A673 (cell line): ENCODE measurements at places on chromosomes 6 and 20.

DNA sequence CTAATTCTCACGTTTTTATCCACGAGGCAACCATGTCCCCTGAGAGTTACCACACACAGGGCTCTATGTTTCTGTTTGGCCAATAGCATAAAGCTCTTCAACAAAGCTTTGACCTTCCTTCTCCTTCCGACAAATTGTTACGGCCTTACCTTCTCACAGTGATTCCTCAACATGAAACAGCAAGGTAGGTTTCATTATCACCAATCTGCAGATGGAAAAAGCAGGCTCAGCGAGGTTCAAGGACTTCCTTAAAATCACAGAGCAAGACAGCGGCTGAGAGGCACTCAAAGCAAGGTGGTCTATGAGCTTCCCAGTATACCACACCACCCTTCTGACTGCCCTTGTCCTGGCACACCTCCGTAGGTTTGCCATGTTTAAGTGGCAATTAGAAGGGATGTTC is 360.0 kb downstream of the CD83 start:
- DNase-seq = no peak

DNA sequence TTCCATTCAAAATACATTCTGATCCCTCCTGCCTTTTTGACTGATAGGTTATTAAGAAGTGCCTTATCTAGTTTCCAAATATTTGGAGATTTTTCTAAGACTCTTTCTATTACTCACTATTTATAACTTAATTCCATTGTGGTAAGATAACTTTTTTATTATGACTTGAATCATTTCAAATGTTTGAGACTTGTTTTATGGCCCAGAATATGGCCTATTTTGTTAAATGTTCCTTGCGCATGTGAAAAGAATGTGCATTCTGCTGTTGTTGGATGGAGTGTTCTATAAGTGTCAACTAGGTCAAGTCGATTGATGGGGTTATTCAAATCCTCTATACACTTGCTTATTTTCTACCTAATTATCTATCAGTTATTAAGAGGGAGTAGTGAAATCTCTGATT is 13.1 kb upstream of the TCP11 start:
- no peak for DNase-seq

DNA sequence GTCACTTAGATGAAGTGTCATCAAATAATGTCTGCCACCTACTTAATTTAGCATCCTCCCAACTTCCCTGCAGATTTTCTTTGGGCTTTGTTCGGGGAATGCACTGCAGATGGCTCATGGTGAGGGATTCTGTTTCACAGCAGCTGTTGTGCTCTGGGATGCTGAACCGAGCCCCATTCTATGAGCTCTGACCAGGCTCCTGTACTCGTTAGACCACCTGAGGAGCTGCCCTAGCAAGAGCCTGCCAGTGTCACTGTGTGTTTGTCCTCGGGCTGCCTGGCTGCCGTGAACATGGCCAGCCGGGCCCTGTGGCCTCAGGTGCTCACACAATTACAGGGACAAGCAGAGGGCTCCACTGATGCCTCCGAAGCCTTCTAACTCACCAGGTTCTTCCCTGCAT is 238.8 kb upstream of the ECI2 start:
- no peak for DNase-seq

DNA sequence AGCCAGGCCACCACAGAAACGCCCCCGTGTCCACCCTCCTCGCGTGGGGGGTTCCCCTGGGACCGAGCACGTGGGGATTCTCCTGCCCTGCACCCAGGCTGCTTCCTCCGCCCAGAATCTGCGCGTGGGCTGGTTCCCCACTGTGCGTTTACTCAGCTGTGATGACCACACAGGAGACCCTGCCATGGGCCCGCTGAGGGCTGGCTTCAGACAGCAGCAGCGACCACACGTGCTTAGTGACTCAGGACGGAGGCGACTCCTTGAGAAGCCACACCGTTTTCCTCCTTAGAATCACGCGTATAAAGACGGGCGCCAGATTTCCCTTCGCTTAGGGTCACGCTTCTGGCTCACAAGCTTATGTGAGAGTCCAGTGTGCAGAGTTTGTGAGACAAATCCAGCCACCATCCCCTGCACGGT is 63.9 kb upstream of the PDE10A start:
- no peak for DNase-seq

DNA sequence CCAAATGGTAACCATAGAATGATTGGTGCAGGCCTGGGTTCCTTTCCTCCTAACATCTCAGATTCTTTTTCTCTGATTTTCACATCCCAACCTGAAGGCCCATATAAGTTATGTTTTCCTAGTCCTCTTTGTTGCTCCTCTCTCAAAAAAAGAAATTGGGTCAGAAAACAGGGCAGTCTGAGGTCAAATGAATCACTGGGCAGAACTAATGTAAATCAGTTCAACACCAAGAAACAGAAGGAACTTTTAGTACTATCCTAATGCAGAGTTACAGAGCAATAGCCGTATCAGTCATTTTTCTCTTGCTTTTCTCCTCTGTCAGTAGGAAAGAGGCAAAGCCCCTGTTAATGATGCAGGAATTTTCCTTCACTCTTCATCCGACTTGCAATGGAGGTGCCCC is 11.0 kb upstream of the TPD52L1 start:
- DNase-seq = no peak
